ENCODE measurements at places on chromosomes 13 and 19.

GRCh38 chr13:59538512-59538911, 625.2 kb downstream of the DIAPH3 start:
- no peak for DNase-seq

DNA sequence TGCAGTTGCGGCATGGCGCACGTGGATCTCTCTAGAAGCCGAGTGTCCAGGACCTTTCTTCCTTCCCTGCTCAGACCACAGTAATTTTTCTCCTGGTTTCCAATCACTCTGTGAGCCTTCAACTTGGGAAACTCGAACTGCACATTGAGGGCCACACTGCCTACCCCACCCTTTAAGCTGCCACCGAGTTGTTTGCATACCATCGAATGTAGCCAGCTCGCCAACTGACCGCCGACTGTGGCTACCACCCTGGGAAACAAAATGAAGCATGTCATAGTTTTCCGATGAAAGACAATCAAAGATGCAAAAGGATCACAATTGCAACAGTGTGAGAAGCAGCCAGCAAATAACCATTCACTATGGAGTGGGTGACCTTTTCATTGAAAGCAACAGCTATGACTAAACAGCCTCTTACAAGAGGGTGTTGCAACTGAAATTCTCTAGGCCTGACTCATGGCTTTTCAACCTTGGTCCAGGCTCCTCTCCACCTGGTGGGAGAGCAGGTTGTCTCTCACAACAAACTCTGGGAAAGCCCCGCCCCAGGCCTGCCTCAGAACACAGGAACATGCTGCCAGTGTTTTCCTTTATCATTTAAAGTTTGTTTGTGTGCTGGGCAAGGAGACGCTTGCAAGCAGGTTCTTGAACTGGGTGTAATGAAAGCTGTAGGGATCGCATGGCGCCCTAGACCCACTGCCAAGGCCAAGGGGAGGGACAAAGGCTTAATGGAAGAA, 141.7 kb upstream of the SERP2 start:
- DNase-seq, result peak; percentile 97

DNA sequence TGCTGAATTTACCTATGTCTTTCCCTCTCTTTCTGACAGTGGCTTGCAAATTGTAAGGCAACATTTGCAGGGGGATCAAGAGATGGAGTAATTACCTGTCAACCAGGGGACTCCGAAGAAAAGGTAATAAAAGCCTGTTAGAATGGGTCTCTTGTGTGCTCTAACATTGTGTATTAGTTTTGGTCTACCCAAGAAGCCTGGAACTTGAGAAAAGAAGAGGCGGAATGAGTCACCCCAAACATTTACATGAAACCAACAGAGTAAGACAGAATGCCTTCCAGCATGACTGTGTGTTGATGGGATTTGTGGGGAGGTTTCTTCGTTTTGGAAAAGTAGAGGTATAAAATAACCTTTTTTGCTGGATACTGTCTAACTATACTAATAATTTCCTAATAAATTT, 36.7 kb downstream of the ZAR1L start:
- DNase-seq, result no peak

GRCh38 chr19:8665468-8666213, 33.0 kb downstream of the ACTL9 start:
- DNase-seq, result no peak

GRCh38 chr19:49640113-49640898, at the start of gene RRAS:
TSS of gene RRAS (minus strand) at chr19:49640143. CDS start at chr19:49640098, 45 bp downstream.
- DNase-seq, result peak; percentile 100

- no peak for DNase-seq
Measured at GRCh38 chr19:46303691-46304397, 7.0 kb downstream of the HIF3A start.

- DNase-seq, result no peak
Measured at GRCh38 chr19:5251096-5252065, 89.2 kb downstream of the PTPRS start.

DNA sequence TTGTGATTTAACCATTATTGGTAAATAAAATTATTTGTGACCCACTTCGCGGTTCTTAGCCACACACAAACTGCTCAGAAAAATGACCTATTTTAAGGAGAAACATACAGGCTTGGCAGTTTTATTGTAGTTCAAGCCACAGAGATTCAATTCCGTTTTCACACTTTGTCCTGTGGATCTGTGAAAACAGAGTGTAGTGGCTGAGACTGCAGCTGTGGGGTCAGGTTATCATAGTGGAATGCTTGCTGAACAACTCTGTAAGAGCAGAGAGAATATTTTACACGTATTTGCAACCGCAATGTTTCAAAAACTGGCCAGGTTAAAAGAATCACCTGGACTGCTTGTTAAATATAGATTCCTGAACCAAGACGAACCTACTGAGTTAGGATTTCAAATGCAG, 292.5 kb downstream of the GPC5 start:
- no peak for DNase-seq

GRCh38 chr19:13068085-13068846, 34.4 kb downstream of the LYL1 start:
- no peak for DNase-seq

DNA sequence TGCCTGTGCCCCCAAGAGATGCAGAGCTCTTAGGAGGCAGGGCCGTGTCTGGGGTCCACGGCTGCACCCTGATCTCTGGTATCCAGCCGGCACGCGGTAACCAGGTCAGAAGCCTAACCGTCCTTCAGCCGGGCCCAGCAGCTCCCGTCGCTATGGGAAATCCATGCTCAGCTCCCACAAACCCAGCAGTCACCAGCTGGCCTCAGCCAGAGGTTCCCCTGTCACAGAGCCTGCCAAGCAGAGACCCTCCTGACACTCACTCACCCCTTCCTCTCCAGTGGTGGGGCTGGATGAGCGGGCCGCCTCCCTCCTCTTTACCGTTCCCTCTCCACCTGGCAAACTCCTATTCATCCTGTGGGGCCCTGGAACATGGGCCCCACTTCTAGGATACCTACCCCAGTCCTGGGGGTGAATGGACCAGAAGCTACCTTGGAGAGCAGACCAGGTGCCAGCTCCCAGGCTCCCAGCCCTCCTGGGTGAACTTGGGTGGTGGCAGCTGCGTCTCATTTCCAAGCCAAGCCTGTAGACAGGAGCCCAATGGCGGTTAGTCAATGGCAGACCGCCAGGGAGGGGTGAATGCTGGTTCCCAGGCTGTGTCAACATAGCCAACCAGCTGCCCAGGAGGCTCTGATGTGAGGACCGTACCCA, 21.4 kb upstream of the TCF3 start:
- no peak for DNase-seq

- DNase-seq, result no peak
Measured at GRCh38 chr13:75341028-75341427, 140.9 kb downstream of the TBC1D4 start.

DNA sequence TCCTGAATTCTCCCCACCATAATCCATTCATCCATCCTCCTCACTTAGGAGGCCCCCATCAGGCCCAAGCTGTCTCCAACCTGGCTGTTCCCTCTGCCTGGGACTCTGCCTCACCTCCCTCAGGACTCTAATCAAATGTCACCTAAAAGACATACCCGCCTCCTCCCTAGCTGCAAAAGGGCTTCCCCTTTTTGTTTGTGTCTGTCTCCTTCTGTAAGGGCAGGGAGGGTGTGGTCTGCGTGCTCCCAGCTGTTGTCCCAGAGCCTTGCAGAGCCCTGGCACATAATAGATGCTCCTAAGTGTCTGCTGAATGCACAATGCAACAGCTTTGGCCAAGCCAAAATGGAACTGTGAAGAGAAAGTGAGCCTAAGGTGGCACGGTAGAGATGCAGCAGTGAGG, 4.4 kb downstream of the TRIR start:
- DNase-seq, result no peak

GRCh38 chr19:35774274-35775045, 904 bp upstream of the ARHGAP33 start:
- no peak for DNase-seq

DNA sequence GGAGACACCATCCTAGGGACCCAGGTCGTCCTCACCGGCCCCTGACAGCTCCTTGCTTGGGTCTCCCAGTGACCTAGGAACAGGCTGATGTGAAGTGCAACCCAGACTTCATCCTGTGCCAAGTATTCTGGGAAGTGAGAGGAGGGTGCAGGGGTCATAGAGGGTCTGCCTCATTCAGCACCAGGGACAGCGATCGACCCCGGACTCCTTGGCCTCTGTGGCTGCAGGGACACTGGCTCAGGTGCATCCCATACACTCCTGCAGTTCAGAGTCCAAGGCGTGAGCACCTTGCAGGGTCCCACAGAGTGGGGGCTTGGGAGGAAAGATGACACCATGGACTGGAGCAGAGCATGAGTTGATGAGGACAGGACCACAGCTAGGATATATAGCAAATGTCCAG, 10.0 kb upstream of the OR10H2 start:
- DNase-seq, result no peak

GRCh38 chr19:46789371-46789770, 977 bp upstream of the SLC1A5 start:
- DNase-seq, result no peak

DNA sequence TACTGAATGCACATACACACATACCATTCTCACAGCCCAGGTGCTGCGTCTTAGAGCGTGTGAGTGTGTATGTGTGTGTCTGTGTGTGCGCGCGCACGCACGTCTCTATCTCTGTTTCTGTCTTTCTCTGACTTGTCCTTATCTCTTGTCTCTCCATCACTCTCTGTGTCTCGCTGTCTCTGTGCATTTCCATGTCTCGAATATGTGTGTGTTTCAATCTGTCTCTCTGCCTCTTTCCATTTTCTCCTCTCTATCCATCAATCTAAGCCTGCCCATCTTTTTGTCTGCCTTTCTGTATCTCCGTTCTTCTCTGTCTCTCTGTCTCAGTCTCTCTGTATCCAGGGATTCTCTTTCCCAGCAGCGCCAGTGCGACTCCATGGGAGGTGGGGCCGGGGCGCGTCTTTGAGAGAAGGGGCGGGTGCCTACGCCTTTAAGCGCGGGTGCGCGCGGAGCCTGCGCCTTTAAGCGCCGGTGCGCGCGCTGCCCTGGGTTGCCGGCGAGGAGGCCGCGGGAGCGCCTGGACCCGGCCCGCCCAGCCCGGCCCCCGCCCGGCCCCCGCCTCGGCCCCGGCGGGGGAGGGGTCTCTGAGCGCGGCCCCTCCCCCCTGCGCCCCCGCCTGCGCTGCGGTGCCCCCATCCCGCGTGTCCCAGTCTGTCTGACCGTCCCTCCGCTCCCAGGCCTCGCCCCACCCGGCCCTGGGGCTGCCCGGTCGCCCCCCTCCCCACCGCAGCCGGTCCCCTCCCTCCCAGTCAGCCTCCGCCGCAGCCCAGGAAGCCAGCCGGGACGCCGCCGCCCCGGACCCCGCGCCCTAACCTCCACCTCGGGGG, at the start of gene LRFN3:
TSS of gene LRFN3 (plus strand) at position 464 of the 827 bp plus-strand sequence. CDS start 3,052 bp downstream, outside the sequence.
- peak; percentile 38 for DNase-seq

DNA sequence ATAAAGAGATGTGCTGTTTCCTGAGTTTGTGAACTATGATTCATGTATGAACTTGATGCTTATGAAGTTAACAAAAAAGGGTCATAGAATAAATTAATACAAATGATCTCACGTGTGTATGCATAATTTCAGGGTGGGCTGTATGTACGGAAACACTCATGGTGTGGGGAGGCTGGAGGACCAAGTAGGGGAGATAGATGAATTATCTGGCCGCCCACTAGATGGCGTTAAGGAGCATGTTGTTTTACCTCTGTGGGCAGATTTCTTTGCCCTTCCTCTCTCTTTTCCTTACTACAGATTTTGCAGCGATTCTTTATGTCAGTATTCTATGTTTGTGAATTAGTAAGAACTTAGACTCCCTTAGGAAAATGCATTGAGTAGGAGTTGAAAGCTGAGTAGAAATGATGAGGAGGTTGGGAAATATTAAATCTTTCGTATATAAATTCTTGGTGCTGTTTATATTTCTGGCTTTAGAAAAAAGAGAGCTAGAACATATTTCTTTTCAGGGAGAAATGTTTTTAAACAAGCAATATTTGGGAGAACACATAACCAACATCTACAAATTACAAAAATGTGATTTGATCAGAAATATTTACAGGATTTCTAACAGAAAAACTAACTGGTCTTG, 47.4 kb upstream of the TMTC4 start:
- DNase-seq, result peak; percentile 61

DNA sequence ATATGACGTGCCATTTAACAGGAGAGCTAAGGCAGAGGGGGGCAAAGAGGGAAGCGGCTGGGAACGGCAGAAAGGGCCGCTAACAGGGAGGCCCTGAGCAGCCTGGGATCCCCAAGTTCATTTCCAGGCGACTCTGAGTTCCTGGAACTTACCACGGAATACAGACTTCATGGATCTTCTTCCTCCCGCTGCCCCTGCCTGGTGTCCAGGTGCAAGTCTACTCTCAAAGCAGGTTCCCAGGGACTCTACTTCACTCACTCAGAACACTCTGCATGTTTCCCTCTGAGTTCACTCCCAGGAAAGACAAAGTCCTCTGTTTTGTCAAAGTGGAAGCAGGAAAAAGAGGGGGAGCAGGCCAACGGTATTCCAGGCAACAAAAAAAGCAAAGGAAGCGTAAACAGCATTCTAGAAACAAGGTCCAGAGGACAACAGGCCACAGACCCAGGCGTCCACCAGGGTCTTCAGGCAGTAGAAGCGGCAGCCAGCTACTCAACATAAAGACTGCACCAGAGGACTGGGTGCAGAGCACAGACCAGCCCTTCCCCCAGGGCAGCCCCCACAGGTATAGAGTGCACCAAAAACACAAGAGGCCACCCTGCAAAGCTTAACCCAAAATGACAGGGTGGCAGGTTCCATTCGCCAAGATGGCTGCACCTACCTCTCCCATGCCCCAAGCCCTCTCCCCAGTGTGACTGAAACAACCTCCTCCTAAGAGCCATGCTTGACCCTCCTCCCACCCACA, 3.0 kb downstream of the MIER2 start:
- DNase-seq, result no peak

- no peak for DNase-seq
Measured at GRCh38 chr19:37692956-37693620, 26.5 kb downstream of the ZNF607 start.

All from A172 (cell line).